ENCODE measurements at places on chromosomes 5 and 9.
A peak's percentile ranks its signal among the peaks of the same experiment; 100 is the strongest.

DNA sequence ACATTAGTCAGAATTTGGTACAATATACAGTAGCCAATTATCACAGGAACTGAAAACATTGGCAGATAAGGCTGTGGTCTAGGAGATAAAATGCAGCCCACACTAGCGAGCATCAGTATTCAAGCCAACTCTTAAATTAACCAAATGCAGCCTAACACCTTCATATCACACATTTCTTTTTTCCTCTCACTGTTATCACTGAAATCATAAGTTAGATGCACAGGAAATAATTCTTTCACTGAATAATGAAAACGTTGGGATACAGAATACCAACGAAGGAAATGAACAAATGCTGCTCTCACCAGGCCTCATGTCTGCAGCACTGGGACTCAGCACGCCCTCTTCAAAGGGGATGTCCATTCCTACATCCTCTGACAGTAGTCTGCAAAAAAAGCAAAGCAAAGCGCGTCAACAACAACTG lies 109.1 kb upstream of the PCA3 start:
- DNase-seq, result peak; percentile 22

GRCh38 chr5:157690690-157691433 lies 19.5 kb downstream of the C5orf52 start:
- DNase-seq, result no peak

- DNase-seq, result no peak
Measured at GRCh38 chr5:160747987-160748386, 104.0 kb downstream of the ATP10B start.

GRCh38 chr9:135570456-135570855 lies 8.9 kb downstream of the PAEP start:
- no peak for DNase-seq

DNA sequence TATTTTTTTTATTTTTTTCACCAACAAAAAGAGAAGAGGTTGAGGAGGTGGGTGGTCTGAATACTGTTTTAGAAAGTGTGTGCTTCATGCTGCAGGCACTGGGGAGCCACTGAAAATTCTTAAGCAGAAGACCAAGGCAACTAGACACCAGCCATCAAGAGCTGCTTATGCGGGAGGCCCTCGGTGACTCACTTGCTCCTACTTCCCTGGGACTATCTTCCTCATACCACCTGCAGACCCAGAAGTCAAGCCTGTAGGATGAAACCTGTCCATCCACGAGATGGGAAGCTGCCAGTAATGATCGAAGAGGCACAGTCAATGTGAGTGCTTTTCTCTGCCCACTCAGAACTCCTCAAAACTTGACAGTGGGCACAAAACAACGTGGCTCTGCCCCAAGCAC lies 125.8 kb upstream of the SLC44A1 start:
- no peak for DNase-seq

DNA sequence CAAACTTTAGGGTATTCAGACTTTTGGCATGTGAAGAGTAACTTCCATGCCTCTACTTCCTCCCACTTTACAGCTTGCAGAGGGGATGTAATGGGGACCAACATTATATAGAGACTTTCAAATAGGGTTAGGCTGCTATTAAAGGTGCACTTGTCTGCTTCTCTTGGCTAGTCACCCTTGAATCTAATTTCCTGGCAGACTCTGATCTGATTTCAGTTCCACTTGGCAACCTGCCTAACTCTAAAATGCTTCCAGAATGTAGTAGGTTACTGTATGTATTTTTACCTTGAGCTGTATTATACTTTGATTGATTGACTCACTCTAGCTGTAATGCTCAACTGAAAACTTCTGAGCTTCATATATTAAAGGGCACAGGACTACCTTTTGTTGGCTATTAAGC lies 693.4 kb downstream of the KCTD16 start:
- no peak for DNase-seq

DNA sequence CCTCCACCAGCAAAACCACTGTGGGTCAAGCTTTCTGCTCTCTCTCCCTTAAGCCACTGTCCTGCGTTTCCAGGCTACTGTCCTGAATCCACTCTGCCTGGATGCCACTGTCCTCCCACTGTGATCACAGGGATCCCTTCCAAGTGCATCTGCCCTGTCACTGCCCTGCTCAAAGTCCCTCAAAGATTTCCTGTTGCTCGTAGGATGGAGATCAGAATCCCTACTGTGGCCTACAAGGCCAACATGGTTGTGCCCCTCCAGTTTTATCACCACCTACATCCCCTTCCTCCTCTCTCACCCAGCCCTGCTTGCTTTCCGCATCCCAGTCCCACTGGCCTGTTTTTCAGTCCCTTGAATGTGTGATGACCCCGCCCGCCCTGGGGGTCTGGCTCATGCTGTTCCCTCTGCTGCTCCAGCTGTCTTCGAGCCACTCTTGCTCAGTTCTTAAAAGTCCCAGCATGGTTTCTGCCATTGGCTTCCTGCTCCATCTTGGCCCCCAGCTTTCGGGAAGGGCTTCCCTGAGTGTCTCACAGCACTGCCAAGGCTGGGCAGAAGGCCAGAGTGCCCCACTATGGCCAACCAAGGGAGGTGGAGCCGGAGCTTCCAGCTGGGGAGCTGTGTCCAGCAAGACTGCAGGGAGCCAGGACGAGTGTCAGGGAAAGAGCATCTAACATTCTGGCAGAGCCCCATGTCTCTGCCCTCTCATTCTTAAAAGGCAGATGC lies 12.9 kb upstream of the FRRS1L start:
- DNase-seq, result no peak

- DNase-seq, result no peak
Measured at GRCh38 chr5:1057485-1058082, 49.0 kb downstream of the NKD2 start.

GRCh38 chr5:8057769-8058168 lies 188.8 kb downstream of the MTRR start:
- DNase-seq, result no peak

- DNase-seq, result no peak
Measured at GRCh38 chr9:107794259-107794658, 304.7 kb upstream of the KLF4 start.

- DNase-seq, result no peak
Measured at GRCh38 chr9:114336157-114336556, 6.5 kb downstream of the ORM2 start.

DNA sequence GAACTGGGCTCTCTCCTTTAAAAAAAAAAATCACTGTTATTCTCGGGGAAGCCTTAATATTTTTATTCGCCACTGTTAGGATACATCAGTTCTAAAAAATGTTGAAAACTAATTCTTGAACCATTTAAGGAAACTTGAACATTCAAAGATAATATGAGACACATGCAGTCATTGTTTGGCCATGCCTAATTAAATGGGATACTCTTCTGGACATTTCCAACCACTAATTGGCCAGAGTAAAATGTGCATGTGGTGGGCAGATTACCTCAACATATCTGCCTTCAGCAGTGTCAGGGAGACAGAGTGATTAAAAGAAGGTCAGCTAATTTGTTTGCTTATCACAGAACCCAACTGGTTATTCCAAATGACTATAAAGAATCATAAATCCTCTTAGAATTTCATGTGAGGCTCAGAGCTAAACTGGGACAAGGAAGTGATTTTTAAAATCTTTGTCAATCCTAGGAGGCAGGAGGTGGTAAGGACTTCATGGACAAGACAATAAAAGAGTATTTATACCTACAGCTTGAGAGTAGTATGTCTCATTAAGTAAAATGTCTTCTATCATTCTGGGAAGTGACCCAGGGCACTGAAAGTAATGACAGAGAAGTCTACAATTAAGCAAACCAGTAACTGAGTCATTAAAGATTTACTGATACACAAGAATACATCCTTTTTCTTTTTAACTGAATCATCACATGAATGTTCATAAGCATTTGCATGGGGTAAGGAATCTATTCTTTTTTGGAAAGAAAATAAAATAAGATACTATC lies 242.9 kb upstream of the TRPM3 start:
- DNase-seq, result no peak

GRCh38 chr5:1010641-1011046 lies 2.0 kb downstream of the NKD2 start:
- no peak for DNase-seq

DNA sequence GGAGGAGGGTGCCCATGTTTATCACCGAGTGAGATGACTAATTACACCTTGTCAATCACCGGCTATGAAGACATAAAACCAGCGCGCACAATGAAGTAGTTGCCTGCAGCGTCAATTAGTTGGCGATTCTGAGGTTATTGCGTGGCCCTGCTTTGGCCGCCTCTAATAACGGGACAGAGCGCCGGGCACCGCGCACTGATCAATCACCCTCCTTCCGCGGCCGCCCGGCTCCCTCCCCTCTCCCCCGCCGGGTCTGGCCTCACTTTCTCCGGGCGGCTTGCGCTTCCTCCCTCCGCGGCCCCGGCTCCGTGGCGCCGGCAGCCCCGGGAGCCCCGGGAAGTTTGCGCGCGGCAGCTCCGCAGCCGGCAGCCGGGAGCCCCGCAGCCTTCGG lies 3.3 kb upstream of the LHX2 start:
- no peak for DNase-seq

DNA sequence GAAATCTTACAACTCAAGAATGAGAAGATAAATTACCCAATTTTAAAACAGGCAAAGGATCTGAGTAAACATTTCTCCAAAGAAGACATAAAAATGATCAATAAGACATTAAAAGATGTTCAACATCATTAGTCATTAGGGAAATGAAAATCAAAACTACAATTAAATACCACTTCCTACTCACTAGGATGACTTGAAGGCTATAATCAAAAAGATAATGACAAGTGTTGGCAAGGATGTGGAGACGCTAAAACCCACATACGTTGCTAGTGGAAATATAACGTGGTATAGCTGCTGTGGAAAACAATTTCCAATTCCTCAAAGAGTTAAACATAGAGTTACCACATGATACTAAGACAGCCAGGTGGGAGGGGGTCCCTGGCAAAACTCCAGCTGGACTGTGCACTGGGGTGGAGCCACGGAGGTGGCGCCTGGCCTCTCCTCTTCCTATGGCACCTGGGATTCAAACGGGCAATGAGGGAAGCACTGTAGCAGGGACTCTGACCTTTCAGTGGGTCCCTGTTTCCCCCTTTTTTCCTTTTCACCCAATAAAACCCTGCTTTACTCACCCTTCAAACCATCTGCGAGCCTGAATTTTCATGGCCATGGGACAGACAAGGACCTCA lies 5.9 kb downstream of the ARSB start:
- DNase-seq, result no peak

GRCh38 chr5:35129921-35130485 lies 82.3 kb upstream of the AGXT2 start:
- peak; percentile 51 for DNase-seq

- peak; percentile 42 for DNase-seq
Measured at GRCh38 chr5:147857302-147858129, 21.0 kb upstream of the SCGB3A2 start.

DNA sequence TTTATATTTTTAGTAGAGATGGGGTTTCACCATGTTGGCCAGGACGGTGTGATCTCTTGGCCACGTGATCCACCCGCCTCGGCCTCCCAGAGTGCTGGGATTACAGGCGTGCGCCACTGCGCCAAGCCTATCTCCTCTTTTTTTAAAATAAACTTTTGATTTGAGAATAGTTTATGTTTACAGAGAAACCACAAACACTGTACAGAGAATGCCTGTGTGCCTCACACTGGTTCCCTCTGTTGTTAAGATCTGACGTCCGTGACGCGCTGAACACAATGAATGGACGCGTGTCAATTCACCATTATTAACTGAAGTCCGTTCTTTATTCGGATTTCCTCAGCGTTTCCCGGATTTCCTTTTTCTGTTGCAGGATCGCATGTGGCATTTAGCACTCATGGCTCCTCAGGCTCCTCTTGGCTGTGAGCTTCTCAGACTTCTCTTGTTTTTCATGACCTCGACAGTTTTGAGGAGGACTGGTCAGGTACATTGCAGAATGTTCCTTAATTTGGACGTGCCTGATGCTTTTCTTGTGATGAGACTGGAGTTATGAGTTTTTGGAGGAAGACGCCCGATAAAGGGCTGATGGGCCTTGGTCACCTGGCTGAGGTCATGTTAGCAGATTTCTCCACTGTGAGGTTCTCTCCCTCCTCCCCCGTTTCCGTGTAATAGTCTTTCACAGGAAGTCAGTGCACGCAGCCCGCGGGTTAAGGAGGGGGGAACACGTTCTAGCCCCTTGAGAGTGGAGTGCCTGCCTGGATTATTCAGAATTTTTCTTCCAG lies 69.6 kb downstream of the ANKRD33B start:
- DNase-seq, result peak; percentile 40

DNA sequence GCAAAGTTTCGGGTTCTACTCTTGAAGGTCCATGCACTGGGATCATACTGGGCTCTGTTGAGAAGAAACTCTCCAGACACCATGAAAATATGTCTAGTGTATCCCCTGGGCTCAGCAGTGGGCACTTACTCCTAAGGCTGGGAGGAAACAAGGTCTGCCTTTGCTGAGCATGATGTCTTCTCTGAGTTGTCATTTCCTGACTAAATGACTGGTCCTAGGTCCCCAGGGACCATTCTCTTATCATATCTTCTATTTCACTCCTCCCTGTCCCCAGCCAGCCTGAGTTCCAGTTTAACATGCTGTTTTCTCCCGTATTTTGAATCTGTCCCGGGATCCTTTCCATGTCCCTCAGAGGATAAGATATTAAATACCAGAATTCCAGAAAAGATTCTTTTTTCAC lies 225.4 kb downstream of the MTRR start:
- no peak for DNase-seq

GRCh38 chr5:72085319-72085718 lies 22.0 kb upstream of the MAP1B start:
- DNase-seq, result no peak

DNA sequence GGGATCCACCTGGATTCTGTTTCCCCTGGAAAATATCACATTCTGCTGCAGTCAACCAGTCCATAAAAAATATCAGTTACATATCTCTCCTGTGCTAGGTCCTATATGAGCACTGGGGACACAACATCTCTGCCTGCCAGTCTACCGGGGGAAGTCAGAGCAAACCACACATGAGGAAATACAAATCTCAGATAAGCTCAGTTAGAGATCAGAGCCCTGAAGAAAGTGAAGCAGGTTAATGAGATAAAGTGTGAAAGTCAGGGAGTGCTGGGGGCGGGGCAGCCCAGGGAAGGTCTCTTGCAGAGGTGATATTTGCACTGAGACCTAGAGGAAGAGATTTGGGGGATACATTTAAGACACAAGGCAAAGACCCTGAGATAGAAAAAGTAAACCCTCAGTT lies 67.8 kb upstream of the SLC1A1 start:
- no peak for DNase-seq

DNA sequence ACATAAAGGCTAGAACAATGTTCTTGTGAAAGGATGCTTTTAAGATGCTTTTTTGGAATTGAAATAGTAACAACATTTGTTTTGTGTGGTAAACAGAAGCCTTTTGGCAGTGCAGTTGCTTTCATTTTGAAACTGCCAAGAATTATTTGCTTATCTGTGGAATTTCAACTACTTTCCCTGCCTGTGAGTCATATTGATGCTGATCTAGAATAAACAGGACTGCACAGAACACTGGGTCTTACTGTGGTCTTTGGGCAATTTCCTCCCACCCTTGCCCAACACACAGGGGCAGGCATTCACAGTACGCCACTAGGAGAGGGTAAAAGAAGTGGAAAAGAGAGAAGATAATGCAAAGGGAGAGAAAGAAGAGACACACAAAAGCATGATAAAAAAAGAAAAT lies 483.7 kb downstream of the ELAVL2 start:
- DNase-seq, result no peak

DNA sequence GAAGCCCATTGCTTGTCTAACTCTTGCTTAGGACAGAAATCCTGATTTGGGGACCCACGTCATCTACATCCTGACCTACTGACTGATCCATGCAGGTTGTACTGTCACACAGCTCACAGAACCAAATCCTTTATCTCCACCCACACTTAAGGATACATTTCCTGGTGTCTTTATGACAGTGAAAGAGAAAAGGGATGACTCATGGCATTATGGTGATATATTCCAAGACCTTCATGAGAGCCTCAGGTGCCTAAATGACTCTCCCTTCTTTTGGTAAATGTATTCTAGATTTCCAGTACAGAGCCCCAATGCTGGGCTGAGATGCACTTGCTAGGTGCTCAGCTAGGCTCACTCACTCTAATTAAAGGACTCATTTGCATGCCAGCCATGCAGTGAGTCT lies 26.0 kb upstream of the DMRT2 start:
- DNase-seq, result no peak

All from CD4-positive, alpha-beta T cell treated with Interleukin-2 at 100 ng/mL for 4 hours (primary cell).